ENCODE measurements at places on chromosomes 1 and 21.

DNA sequence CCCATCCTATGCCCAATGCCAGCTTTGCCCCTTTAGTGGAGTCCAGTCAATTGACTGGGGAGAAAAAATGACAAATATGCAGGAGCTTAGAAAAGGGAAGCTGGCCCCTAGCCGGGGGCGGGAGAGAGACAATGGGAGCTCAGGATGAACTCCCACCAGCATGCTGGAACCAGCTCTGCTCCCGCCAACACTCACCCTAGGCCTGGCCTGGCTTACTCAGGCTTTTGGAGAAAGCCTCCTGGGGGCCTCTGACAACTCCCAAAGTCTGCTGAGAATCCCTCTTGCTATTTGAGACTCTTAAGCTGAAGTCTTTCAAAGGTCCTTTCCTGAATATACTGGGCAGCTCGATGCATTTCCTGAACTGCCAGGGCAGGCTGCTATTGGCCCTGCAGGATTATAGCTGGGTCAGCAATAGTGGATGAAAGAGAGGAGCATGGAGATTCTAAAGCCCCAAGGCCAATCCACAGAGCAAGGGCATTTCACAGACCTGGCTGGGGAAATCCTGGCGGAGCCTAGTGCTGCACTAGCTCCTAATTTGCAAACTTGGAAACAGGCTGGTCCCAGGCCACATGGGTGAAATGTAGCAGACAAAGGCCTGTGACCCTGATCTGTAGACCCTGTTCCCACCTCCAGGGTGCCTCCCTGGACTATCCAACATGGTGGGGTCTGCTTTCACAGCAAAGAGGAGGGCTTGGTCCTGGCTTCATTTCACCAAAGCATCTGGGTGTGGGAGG is 35.7 kb upstream of the CLSTN1 start:
- DNase-seq = no peak

DNA sequence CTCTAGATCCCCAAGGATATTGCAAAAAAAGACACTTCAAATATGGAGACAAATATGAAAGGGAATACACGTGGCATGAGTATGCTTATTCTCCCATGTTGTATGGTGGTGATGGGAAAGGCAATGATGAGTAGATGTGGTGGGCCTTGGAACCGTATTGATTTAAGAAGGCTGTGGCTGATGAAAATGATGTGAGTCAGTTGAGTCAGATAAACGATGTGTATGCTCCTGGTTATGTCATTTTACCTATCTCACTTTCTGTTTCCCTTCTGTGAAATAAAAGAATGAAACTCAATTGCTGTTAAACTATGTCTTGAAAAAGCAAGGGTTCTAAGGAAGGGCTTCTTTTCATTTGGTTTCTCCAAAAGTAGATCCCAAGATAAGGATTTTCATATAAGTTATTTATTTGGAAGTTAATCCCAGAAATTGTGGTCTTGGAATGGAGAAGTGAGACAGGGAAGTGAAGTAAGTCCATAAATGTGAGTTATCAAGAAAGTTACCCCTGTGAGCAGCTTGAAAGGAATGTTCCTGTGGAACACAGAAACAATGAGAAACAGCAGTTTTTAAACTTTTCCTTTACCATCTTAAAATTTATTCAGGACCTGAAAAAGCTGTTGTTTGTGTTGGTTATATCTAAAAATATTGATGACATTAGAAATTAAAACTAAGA is 292.0 kb downstream of the DUSP10 start:
- DNase-seq = no peak

- no peak for DNase-seq
Measured at GRCh38 chr1:108502138-108502537, 52.0 kb downstream of the NBPF6 start.

GRCh38 chr21:15774590-15774989 is 44.8 kb downstream of the USP25 start:
- no peak for DNase-seq

- no peak for DNase-seq
Measured at GRCh38 chr1:186326009-186326408, 49.0 kb downstream of the TPR start.

GRCh38 chr21:25573409-25574206 is 33.7 kb downstream of the MRPL39 start:
- peak; percentile 67 for DNase-seq

- peak; percentile 32 for DNase-seq
Measured at GRCh38 chr1:163844459-163844858, 522.7 kb downstream of the NUF2 start.

GRCh38 chr1:150477733-150478132 is 9.5 kb upstream of the TARS2 start:
- no peak for DNase-seq

- DNase-seq = peak; percentile 20
Measured at GRCh38 chr1:84450910-84451309, 28.2 kb upstream of the RPF1 start.

GRCh38 chr21:45822429-45823099 is 159.0 kb upstream of the COL6A1 start:
- no peak for DNase-seq

DNA sequence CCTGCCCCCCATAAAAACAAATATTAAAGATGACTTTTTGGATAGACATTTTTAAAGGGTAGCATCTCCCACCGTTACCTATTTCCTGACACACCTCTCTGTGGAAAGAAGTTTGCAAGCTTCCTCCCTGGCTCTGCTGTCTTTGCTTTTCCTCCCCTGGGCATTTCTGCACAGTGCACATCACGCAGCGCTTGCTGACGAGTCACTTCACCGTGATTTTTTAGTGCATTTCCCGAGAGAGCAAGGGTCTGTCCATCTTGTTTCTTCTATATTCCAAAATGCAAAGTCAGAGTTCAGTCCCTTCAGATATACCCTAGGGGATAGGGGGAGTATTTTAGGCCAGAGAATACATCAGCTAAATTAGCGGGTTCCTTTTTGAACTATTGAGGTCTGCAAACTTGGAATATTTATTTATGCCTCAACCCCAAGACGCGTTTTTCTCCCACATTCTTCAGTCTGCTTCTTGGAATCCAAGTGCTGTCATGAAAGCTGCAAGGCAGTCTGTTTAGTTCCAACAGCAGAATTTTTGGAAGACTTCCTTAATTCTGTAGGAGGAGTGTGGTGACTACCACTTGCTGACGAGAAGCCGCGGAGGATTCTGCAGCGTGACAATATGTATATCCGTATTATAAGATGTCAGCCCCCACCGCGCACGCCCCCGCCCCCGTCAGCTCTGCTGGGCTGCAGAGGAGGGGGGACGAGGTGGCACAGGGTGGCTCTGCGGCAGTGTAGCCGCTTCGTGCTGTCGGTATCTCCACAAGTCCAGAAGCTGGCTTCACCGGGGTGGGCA is 22.4 kb downstream of the SMYD2 start:
- DNase-seq = no peak

- peak; percentile 53 for DNase-seq
Measured at GRCh38 chr1:27507960-27508665, 18.1 kb upstream of the WASF2 start.

DNA sequence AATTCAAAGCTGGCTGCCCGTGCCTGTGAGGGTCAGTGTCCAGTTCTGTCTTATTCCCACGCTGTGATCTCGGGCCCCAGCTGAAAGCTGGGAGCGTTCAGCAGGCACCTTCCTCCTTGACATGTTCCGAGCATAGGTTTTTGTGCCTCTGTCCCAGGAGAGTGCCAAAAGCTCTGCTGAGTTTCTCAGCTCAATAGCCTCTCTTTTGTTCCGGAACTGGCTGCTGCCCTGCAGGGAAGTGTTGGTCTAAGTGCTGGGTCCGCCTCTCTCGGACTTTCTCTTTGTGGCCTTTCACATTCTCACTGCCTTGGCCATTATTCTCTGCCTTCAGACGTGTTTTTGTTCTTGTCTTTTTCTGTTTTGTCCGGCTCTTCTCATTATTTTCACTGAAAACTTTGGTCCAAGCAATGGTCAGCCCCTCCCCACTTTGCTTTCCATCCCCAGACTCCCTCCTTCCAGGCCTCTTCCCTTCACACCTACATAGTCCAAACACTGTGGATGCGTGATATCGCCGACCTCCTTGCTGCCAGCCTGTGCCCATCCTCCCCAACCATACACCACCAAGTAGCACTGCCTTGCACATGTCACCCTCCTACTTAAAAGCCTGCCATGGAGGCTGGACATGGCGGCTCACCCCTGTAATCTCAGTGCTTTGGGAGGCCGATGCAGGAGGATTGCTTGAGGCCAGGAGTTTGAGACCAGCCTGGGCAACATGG is 233.8 kb downstream of the RHOU start:
- DNase-seq = no peak

DNA sequence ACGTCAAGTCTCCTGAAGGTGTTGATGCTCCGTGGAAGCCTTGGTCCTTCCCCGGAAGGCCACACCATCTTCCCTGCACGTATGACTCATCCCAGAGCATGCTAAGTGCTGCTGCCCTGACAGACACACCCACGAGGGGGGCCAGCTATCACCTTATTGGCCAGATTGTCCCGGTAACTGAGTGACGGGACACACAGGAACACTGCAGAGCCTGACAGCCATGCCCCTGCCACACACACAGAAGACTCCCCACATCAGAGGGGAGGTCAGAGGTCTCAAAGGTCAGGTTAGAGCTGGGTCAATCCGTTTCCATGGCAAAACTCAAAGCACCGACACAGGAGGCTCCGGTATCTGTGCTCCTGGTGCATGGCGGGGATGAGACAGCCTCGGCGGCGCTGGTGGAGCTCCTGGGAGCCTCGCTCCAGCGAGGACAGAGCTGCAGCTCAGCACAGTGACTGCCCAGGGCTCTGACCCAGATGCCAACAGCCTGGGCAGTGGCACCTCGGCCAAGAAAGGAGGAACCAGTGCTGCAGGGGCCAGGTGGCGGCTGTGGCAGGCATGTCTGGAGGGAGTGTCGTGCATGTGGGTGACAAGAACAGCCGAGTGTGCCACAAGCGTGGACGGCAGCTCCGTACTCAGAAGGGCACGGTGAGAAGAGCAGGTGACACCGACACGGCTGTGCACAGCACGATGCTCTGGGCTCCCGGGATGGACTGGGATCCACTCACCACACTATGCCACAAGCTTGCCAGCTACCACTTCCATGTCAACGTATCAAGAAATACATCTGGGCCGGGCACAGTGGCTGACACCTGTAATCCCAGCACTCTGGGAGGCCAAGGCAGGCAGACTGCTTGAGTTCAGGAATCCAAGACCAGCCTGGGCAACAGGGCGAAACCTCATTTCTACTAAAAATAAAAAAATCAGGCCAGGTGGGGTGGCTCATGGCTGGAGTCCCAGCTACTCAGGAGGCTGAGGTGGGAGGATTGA is 14.8 kb upstream of the TMEM240 start:
- no peak for DNase-seq

DNA sequence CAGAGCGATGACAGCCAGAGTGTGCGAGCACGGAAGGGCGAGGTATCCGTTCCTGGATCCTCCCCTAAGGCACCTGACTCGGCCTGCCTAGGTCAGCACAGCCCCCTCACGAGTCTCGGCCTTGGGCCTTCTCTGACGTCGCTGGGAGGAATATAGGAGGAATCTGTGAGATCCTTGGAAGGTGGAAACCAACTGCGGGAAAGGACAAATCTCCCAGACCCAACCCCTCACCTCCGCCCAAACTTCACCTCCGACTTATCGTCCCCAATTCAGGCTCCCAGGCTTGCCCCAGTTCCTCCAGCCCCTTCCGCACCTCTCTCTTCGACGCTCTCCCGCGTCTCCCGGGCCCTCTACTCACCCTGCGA is 494 bp downstream of the APH1A start:
- DNase-seq = peak; percentile 67

DNA sequence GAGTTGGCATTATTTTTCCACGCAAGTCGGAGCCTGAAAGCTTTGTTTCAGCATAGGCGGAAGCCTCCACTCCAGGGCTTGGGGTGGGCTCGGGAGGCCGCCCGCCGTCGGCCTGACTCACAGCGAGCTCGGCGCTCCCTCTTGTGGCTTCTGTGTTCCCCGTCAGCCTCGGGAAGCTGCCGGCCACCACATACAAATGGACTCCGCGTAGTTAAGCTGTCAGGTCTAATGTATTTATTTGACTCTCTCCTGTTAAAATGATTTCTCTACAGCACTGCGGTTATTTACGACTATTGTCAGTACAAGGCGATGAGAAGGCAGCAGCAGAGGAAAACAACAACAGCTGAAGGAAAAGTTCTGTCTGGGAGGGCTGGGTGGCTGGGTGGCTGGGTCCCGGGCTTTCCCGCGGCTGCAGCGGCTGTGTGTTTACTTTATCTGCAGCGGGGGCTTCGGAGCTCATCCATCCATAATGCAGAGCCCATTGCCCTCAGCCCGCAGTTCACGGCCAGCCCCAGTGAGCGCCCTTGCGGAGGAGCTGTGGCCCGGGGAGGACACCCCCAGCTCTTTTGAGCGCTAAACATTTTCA is 375.7 kb upstream of the CAMK1G start:
- DNase-seq = peak; percentile 52

- peak; percentile 68 for DNase-seq
Measured at GRCh38 chr1:157399984-157400382, 152.3 kb downstream of the FCRL5 start.

GRCh38 chr1:160834945-160835565 is 27.6 kb downstream of the CD244 start:
- DNase-seq = peak; percentile 79

GRCh38 chr1:1118876-1119220 is 3.0 kb upstream of the C1orf159 start:
- DNase-seq = no peak

- DNase-seq = no peak
Measured at GRCh38 chr1:34858901-34859445, 576 bp downstream of the SMIM12 start.

- no peak for DNase-seq
Measured at GRCh38 chr1:202579806-202580205, 130.4 kb downstream of the SYT2 start.

- DNase-seq = peak; percentile 84
Measured at GRCh38 chr1:155983191-155984024, 5.1 kb upstream of the ARHGEF2 start.

GRCh38 chr1:208652296-208653160 is 408.3 kb upstream of the PLXNA2 start:
- DNase-seq = peak; percentile 66

- DNase-seq = no peak
Measured at GRCh38 chr1:243672539-243673074, 177.4 kb downstream of the AKT3 start.

GRCh38 chr1:30892671-30893073 is 15.9 kb downstream of the SDC3 start:
- no peak for DNase-seq

GRCh38 chr1:65147424-65148177 is 402 bp upstream of the AK4 start:
- peak; percentile 48 for DNase-seq

DNA sequence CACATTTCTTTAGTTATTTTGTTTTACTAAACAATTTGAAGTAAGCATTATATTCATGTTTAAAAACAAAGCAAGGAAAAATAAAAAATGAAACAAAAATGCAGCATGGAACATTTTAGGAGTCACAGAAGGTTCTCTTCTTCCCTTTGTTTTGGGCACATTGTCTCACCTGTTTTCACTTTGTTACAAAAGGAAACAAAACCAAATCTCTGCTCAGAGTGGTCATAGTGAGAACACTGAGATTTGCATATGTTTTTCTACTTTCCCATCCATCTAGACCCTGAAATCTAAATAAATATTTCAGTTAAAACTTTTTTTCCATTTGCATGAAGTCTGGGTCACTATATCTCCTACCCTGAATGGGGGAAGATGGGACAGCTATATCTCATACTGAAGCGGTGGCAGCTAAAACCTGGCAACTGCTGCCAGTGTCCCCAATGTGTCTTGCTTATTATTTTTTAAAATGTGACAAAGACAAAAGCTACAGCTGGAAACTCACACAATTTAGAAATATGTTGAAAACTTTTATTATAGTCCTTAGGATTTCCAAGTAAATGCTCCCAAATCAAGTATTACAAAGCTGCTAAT is 3.5 kb downstream of the EXOC8 start:
- no peak for DNase-seq

Data from OCI-M1 (cell line).